Effector CD4-positive, alpha-beta T cell (primary cell): ENCODE measurements at places on chromosomes 13 and 19.
A peak's percentile ranks its signal among the peaks of the same experiment; 100 is the strongest.

GRCh38 chr13:27636589-27637288 is 15.0 kb downstream of the POLR1D start:
- no peak for DNase-seq

- DNase-seq: no peak
These were observed 863.9 kb upstream of the GPC6 start for GRCh38 chr13:92362717-92363116.

- no peak for DNase-seq
These were observed 13.5 kb upstream of the ADGRE1 start for GRCh38 chr19:6873708-6874431.

DNA sequence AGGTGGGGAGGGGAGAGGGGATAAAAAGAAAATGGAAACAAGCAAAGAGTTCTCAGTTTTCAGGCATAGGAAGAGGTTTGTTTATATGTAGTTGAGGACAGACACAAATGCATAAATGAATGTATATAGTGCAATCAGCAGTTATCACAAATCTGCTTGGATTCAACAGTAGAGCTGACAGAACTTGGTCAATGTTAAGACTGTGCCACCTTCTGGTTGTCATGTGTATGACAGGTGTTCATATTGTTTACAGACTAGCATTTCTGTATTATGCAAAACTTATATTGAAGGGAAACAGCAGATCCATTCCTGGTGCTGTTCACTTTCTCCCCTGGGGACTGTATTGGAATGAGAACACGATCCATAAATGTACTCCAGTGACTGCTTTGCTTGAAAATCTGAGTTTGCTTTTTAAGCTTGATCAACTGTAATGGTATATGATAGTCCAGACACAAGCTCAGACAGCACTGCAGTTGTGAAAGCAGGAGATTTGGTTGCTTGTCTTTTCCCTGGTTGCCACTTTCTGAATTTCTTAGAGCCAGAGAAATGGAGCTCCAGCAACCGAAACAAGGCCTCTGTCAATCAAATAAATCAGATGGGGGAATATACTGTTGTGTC is 319.5 kb upstream of the OBI1 start:
- peak; percentile 7 for DNase-seq

GRCh38 chr13:90974249-90974975 is 373.1 kb upstream of the MIR17HG start:
- no peak for DNase-seq
